ENCODE measurements at places on chromosomes 16 and 17. TPM values are rescaled to one million over a fixed set of nuclear protein-coding genes. Genes with fewer than 3 reads are reported as not detected.

DNA sequence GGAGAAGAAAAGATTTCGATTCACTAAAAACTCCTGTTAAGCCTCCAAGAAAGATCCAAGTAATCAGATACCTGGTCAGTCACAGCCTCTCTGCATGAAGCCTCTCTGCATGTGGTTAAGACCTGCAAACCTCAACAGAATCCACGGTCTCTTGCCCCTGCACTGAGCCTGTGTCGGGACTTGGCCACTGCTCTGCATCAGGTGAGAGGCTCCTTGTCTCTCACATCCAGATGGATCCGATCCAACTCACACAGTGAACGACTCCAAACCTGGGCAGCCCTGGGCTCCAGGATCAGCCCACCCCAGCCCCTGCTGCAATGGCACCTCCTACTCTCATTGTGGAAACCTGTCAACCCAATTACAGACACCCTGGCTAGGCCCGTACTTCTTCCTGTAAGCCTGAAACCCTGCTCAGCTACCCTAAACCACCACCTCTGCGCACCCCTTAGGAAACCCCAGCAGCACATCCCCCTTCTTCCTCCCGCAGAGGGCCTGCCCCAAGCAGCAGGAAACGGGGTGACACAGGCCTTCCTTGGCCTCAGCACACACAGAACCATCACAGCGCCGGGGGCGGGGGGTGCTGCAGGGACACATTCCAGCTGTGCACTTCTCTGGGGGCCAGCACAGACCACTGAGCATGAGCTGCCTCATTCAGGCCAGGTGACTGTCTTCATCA is 129.5 kb downstream of the ANKRD11 start:
- no peak overlapping the region for H3K4me3 ChIP-seq
- H3K4me1 ChIP-seq: no peaks in the 10 kb centered on the region
- H3K27ac ChIP-seq: no peak overlapping the region
- no peaks in the 10 kb centered on the region for H3K36me3 ChIP-seq

GRCh38 chr16:87304951-87305350 is 12.2 kb downstream of the C16orf95 start:
- DNase-seq: no peak
- no peaks in the 10 kb centered on the region for H3K27me3 ChIP-seq
- no peak overlapping the region for H3K4me3 ChIP-seq
- no peak overlapping the region for H3K27ac ChIP-seq

GRCh38 chr17:48593840-48594537 is 410 bp upstream of the HOXB5 start:
- no peaks in the 10 kb centered on the region for H3K36me3 ChIP-seq
- no peaks in the 10 kb centered on the region for H3K27me3 ChIP-seq
- DNase-seq: peak; percentile 95
- no peaks in the 10 kb centered on the region for H3K4me1 ChIP-seq
- H3K4me3 ChIP-seq: no peak overlapping the region

DNA sequence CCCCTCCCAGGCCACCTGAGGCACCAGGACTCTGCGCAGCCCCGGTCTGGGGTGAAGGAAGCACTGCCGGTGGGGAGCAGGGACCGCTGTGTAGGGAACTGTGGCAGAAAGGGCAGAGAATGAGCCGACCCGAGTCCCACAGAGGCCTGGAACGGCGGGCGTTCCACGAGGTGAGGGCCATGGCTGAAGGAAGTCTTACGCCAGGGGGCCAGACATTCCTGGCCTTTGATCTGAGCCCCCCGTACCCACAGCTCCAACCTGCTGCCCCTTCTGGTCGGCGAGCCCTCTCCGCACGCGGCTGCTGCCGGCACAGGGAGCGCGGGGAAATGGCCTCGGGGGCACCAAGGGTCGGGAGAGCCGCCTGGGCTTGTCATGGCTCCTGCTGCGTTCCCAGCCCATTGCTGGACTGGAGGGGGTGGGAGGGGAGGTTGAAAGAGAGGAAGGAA is 1.4 kb upstream of the WNT3 start:
- no peaks in the 10 kb centered on the region for H3K4me1 ChIP-seq
- no peak overlapping the region for H3K4me3 ChIP-seq
- no peak for DNase-seq
- no peak overlapping the region for H3K27ac ChIP-seq
- no peaks in the 10 kb centered on the region for H3K36me3 ChIP-seq

DNA sequence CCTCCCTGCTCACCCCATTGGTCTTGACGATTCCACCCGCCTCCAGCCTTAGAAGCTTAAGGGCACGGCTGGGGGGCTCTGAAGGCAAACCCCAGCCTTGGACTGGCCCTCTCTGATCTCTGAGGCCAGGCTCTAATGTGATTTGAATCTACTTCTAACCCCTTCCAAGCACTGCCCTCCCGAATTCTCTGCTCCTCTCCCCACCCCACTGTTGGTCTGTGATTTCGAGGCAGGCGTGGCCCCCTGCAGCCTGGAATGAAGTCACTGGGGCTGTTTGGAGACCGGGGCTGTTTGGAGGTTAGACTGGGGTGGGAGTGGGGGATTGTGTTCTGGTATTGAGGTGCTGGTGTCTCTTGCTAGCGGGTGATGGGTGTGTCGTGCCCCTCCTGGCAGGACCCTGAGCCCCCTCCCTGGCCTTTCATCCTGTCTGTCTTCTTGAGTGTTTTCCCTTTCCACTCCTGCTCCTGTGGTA is 2.2 kb downstream of the GRB7 start:
- no peaks in the 10 kb centered on the region for H3K4me1 ChIP-seq
- H3K27ac ChIP-seq: no peak overlapping the region
- no peaks in the 10 kb centered on the region for H3K27me3 ChIP-seq

DNA sequence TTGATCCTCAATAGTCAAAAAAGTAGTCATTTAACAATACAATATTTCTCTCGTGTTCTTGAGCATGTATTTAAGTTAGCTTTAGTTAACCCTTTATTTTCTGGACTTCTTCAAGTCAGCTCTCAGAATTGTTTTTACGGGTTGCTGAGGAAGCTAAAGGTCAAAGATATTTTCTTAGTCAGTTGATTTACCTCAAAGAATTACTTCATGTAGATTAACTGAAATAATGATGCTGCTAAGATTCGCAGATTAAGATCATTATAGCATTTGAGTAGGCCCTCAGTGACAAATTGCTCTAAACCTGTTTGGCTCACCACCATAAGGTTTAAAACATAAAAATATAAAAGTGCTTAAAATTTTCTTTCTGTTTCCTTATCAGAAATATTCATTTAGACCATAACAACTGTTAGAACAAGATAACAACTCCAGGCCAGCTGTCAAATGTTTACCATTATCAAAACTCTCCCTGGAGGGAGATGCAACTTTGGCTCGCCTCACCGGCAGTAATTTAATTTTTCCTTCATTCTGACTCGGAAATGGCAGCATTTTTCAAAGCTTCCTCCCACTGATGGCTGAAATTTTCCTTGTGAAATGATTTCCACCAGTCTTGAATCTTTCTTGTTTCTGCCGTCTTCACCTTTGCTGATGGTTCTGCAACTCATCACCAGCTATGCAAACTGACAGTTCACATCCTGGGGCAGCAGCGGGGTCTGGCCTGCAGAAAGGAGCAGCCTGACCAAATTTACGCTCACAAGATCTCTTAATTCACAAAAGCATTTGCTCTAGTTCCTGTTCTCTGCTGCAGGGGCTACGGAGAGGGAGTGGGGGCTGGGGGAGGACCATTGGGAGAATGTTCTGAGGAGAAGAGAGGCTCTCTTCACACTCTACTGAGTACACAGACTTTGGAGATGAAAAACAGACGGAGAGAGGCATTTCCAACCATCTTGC is 254.8 kb upstream of the TBX2 start:
- DNase-seq: no peak
- H3K27me3 ChIP-seq: no peaks in the 10 kb centered on the region
- H3K4me3 ChIP-seq: no peak overlapping the region

DNA sequence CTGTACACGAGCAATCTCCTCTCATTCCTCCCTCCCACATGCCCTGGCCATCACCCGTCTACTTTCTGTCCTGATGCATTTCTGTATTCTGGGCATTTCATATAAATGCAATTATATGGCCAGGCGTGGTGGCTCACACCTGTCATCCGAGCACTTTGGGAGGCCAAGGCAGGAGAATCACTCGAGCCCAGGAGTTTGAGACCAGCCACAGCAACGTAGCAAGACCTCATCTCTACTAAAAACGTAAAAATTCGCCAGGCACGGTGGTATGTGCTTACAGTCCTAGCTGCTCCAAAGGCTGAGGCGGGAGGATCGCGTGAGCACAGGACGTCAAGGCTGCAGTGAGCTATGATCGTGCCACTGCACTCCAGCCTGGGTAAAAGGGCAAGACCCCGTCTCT is 4.8 kb downstream of the MEAK7 start:
- no peaks in the 10 kb centered on the region for H3K36me3 ChIP-seq
- no peak overlapping the region for H3K27ac ChIP-seq

GRCh38 chr17:36929851-36930582 is 7.3 kb upstream of the LHX1 start:
- H3K27ac ChIP-seq: no peak overlapping the region
- H3K4me3 ChIP-seq: no peak overlapping the region
- no peaks in the 10 kb centered on the region for H3K27me3 ChIP-seq
- DNase-seq: no peak
- no peaks in the 10 kb centered on the region for H3K36me3 ChIP-seq
- H3K4me1 ChIP-seq: no peaks in the 10 kb centered on the region

DNA sequence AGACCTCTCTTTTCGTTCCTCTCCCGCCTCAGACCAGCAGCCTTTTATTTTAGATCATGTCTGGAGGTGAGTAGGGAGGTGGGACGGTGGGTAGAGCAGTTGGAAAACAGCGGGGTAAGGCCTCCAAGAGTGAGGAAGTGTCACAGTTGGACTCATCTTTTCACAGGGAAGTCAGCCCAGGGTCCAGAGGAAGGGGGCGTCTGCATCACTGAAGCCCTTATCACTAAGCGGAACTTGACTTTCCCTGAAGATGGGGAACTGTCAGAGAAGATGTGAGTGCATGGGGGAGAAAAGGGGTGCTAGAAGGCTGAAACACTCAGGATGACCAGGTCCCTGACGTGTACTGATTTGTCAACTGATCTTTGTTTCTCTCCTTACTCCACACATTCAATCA is 461 bp downstream of the LRRC46 start:
- no peaks in the 10 kb centered on the region for H3K36me3 ChIP-seq
- DNase-seq: no peak
- H3K4me3 ChIP-seq: no peak overlapping the region
- no peaks in the 10 kb centered on the region for H3K27me3 ChIP-seq
- H3K4me1 ChIP-seq: no peaks in the 10 kb centered on the region

DNA sequence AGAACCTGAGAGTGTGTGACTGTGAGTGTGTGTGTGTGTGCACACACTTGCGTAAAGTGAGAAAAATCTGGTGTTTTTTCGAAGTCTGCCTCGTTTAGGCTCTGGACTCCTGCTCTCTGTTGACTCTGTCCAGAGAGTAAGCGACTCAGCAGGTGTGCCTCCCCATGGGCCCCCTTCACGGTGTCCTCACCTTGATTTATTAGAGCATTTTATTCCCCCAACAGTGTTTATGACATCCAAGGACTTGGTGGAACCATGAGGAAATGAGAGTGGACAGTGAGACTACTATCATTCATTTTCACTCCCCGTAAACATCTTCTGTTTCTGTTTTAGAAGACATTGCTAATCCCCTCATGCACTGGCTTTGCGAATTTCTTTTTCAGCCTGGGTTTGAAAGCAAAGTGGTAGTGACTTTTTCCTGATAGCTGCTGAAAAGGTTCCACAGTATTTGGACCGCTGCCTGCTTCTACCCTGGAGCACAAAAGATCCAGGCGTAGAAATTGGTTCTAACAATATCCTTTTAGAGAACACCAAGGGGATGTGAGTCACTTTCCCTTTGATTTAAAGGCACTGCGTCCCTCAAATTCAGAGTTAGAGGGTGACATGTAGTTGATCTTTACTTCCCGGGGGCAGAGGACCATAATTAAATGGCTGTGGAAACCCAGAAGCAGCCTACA is 218.2 kb downstream of the WWOX start:
- H3K36me3 ChIP-seq: no peaks in the 10 kb centered on the region
- no peak for DNase-seq
- H3K27ac ChIP-seq: no peak overlapping the region
- H3K27me3 ChIP-seq: no peaks in the 10 kb centered on the region
- no peaks in the 10 kb centered on the region for H3K4me1 ChIP-seq

- no peaks in the 10 kb centered on the region for H3K27me3 ChIP-seq
- DNase-seq: no peak
- no peak overlapping the region for H3K4me3 ChIP-seq
- H3K4me1 ChIP-seq: no peaks in the 10 kb centered on the region
- no peak overlapping the region for H3K27ac ChIP-seq
These were observed 10.0 kb upstream of the MYCBPAP start for GRCh38 chr17:50498021-50498874.

C16orf92 gene
- total RNA-seq: not detected

CRHR1 gene
- not detected for total RNA-seq

VTN gene
- total RNA-seq: 1.5 TPM

LGALS9B gene
- not detected for total RNA-seq

DBF4B gene
- total RNA-seq: 5.8 TPM

NPIPA8 gene
- total RNA-seq: 2.2 TPM

TMIGD1 gene
- not detected for total RNA-seq

Data from aorta (tissue), 5 donors.